ENCODE measurements at places on chromosomes 4 and X. TPM values are rescaled to one million over a fixed set of nuclear protein-coding genes. Genes with fewer than 3 reads are reported as not detected.

DNA sequence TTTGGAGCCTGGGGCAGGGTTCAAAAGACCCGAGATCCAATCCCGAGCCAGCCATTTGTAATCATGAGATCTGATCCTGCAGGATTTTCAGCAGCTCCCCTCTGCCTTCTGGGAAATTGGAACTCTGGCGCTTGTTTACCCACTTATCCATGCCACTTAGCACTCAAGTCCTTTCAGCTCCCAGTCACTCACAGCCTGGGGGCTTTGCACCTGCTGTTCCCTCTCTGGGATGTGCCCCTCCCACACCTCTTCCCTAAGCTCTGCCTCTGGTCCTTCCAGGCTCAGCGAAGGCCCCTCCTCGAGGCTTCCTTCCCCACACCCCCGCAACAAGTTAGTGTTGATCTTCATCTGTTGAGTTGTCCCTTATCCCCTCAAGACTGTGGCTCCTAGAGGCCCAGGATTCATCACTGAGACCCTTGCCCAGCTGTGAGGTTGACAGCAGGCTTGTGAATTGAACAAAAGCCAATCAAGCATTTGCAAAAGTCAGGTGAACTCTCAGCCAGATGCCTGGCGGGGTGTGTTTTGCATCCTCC lies 99.1 kb upstream of the AFAP1 start:
- H3K27ac ChIP-seq: no peak overlapping the region
- no peaks in the 10 kb centered on the region for H3K36me3 ChIP-seq
- H3K4me1 ChIP-seq: no peaks in the 10 kb centered on the region
- no peaks in the 10 kb centered on the region for H3K27me3 ChIP-seq
- H3K4me3 ChIP-seq: no peak overlapping the region

DNA sequence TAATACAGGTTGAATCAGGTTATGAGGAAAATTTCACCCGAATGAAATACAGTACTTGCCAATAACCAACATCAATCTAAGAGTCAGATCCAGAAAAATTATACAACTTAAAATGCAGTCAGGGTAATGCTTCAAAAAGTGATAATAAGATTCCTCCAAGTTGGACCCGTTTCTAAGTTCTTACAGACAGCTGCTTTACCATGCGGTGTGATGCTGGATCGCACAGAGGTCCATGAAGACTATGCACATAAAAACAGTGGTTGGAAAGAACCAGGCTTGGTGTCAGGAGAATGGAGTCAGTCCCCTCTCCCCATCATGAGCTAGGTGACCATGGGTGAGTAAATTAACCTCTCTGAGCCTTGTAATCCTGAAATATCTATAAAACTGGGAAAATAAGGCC lies 261.3 kb downstream of the QDPR start:
- no peak overlapping the region for H3K4me3 ChIP-seq
- no peaks in the 10 kb centered on the region for H3K27me3 ChIP-seq
- H3K27ac ChIP-seq: no peak overlapping the region
- H3K4me1 ChIP-seq: no peaks in the 10 kb centered on the region
- no peak for DNase-seq
- no peaks in the 10 kb centered on the region for H3K36me3 ChIP-seq

The ASMT gene
- total RNA-seq: not detected

DNA sequence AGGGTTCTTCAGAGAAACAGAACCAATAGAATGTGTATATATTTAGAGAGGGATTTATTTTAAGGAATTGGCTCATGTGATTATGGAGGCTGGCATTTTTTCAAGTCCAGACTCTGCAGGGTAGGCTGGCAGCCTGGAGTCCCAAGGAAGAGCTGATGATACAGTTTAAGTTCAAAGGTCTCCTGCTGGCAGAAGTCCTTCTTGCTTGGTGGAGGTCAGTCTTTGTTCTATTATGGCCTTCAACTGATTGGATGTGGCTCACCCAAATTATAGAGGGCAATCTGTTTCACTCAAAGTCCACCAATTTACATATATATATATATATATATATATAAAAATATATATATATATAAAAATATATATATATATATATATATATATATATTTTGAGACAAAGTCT lies 52.1 kb upstream of the HSD17B10 start:
- H3K4me1 ChIP-seq: peaks cover 4% of the 10 kb centered on the region
- no peak overlapping the region for H3K27ac ChIP-seq
- no peak for DNase-seq
- no peaks in the 10 kb centered on the region for H3K27me3 ChIP-seq

DNA sequence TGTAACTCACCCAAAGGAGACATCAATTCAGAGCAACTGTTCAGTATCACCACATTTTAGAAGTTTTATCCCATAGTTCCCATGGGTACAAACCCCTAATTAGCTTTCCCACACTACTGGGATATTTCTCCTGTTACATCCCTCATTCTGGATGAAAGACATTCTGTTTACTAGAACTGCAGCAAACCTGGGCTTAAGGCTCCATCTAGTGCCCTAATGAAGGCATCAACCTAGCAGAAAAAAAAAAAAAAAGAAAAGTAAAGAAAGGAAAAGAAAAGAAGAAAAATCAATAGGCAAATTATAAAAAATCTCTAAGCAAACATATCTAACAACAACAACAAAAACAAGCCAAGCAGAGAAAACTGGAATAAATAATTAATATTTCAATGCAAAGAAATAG lies 133.7 kb upstream of the CPXCR1 start:
- H3K4me1 ChIP-seq: no peaks in the 10 kb centered on the region
- no peaks in the 10 kb centered on the region for H3K36me3 ChIP-seq
- H3K27me3 ChIP-seq: no peaks in the 10 kb centered on the region
- H3K4me3 ChIP-seq: no peak overlapping the region
- DNase-seq: no peak

DNA sequence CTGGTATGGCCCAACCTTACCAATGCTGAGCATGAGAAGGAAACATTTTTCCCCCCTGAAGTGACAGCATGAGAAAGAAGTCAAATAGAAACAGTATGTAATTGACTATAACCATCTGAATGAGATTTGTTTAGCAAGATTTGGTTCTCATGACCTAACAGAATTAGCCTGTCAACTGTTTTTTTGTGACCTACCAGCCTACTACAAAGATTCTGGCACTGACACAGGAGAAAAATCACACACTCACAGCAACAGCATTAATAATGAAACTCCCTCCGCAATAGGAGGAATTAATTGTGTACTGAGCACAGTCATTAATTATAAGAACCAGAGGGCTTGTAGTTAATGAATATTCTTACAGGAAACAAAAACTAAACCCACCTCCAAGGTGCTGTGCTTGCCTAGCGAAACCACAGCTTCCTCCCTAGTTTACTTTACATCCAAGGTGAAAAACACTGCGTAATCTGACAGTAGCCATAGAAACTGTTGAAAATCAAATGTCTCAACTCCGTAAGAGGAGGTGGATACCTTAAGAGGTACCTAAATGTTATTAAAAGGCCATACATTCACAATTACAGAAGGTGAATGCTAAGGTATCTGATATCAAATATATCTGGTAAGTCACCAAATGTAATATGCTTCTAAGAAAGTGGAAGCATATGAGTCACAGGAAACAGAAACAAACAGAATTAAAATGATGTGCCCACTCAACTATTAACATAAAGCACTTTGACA lies 34.9 kb downstream of the MMRN1 start:
- H3K27ac ChIP-seq: no peak overlapping the region
- no peak for DNase-seq
- H3K4me1 ChIP-seq: no peaks in the 10 kb centered on the region

- no peak for DNase-seq
- H3K4me1 ChIP-seq: no peaks in the 10 kb centered on the region
- no peaks in the 10 kb centered on the region for H3K36me3 ChIP-seq
- H3K27ac ChIP-seq: no peak overlapping the region
- no peak overlapping the region for H3K4me3 ChIP-seq
These were observed 18.7 kb upstream of the GLRB start for GRCh38 chr4:157057218-157057617.

The LNX1 gene
- 46.6 TPM for total RNA-seq

GRCh38 chrX:101347859-101348451 lies 587 bp downstream of the TIMM8A start:
- peaks cover 8% of the 10 kb centered on the region for H3K4me1 ChIP-seq
- H3K4me3 ChIP-seq: peak overlapping the region; percentile 59
- peak overlapping the region; percentile 86 for H3K27ac ChIP-seq
- no peaks in the 10 kb centered on the region for H3K27me3 ChIP-seq
- no peaks in the 10 kb centered on the region for H3K36me3 ChIP-seq

GRCh38 chr4:76251441-76252270 lies at the start of gene FAM47E:
FAM47E (plus strand) TSS chr4:76251721; CDS start chr4:76251747, 26 bp downstream.
- peaks cover 22% of the 10 kb centered on the region for H3K27me3 ChIP-seq
- no peak within 1 kb of the TSS for H3K27ac ChIP-seq
- H3K4me1 ChIP-seq: peaks cover 16% of the 10 kb centered on the region
- peak; percentile 83 for DNase-seq
- H3K4me3 ChIP-seq: peak within 1 kb of the TSS; percentile 76

The CCNG2 gene
- total RNA-seq: 47.6 TPM

DNA sequence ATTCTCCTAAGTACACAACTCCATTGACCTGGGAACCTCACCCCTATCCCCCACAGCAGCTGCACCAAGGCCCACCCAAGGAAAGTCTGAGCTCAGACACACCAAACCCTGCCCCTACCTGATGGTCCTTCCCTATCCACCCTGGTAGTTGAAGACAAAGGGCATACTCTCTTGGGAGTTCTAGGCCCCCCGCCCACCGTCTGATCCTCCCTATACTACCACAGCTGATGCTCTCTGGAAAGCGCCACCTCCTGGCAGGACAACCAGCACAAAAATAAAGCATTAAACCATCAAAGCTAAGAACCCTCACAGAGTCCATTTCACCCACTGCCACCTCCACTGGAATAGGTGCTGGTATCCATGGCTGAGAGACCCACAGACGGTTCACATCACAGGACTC lies 83.6 kb downstream of the ANAPC10 start:
- H3K4me3 ChIP-seq: no peak overlapping the region
- no peak for DNase-seq
- H3K27ac ChIP-seq: no peak overlapping the region
- no peaks in the 10 kb centered on the region for H3K36me3 ChIP-seq

DNA sequence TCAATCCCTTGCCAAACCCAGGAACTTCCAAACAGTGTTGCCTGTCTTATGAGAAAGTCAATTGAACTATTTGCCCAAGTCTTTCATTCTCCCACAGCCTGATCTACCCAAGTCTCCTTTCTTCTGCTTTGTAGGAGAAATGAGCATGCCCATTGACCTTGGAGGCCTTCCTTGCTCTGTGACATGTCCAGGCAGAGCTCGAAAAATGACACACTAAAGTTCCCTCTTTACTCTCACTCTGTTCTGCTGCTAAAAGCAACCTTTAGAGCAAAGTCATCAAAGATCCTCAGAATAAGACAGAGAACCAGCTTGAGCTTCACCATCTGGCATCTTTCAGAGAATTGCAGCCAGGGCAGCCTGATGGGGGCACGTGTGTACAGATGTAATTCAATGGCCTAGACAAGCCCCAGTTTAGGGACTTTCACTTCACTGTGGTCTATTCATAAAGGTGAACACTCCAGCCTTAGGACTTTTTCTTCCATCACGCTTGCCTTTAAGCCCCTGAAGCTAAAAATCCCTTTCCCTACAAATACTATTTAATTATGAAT lies 136.4 kb downstream of the AMELX start:
- H3K36me3 ChIP-seq: no peaks in the 10 kb centered on the region
- no peak for DNase-seq
- H3K4me1 ChIP-seq: no peaks in the 10 kb centered on the region

- no peak overlapping the region for H3K27ac ChIP-seq
- H3K4me3 ChIP-seq: no peak overlapping the region
- no peak for DNase-seq
- peaks cover 3% of the 10 kb centered on the region for H3K4me1 ChIP-seq
- H3K27me3 ChIP-seq: no peaks in the 10 kb centered on the region
These were observed 106.4 kb upstream of the RPS6KA3 start for GRCh38 chrX:20373063-20373462.

GRCh38 chrX:34656467-34656841 lies 631 bp downstream of the TMEM47 start:
- DNase-seq: peak; percentile 59
- H3K27me3 ChIP-seq: no peaks in the 10 kb centered on the region
- H3K4me1 ChIP-seq: no peaks in the 10 kb centered on the region
- H3K4me3 ChIP-seq: peak overlapping the region; percentile 66

GRCh38 chrX:70168238-70169188 lies 8.8 kb upstream of the DGAT2L6 start:
- H3K27me3 ChIP-seq: no peaks in the 10 kb centered on the region
- no peak overlapping the region for H3K27ac ChIP-seq
- peaks cover 3% of the 10 kb centered on the region for H3K36me3 ChIP-seq
- no peak overlapping the region for H3K4me3 ChIP-seq

The H2BW2 gene
- total RNA-seq: not detected

The ANK2 gene
- total RNA-seq: 8.1 TPM

DNA sequence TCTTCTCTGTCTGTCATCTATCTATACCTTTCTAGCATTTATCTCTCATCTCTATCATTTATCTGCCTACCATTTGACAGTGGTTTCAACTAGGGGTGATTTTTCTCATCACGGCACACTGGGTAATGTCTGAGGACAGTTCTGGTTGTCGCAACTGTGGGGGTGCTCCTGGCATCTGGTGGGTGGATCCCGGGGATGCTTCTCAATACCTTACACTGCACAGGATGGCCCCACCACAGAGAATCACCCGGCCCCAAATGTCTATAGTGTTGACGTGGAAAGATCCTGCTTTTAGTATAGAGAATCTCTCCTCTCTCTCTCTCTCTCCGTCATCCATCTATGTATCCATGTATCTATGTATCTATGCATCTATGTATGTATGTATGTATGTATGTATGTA lies 7.2 kb downstream of the P2RY8 start:
- no peaks in the 10 kb centered on the region for H3K4me1 ChIP-seq
- no peak overlapping the region for H3K27ac ChIP-seq
- no peaks in the 10 kb centered on the region for H3K27me3 ChIP-seq
- DNase-seq: peak; percentile 6

- no peak overlapping the region for H3K27ac ChIP-seq
- no peaks in the 10 kb centered on the region for H3K27me3 ChIP-seq
- no peaks in the 10 kb centered on the region for H3K4me1 ChIP-seq
These were observed 29.8 kb downstream of the UGT2B7 start for GRCh38 chr4:69126024-69126423.

The TLR2 gene
- total RNA-seq: 8.4 TPM

The IL2RG gene
- 5.7 TPM for total RNA-seq

DNA sequence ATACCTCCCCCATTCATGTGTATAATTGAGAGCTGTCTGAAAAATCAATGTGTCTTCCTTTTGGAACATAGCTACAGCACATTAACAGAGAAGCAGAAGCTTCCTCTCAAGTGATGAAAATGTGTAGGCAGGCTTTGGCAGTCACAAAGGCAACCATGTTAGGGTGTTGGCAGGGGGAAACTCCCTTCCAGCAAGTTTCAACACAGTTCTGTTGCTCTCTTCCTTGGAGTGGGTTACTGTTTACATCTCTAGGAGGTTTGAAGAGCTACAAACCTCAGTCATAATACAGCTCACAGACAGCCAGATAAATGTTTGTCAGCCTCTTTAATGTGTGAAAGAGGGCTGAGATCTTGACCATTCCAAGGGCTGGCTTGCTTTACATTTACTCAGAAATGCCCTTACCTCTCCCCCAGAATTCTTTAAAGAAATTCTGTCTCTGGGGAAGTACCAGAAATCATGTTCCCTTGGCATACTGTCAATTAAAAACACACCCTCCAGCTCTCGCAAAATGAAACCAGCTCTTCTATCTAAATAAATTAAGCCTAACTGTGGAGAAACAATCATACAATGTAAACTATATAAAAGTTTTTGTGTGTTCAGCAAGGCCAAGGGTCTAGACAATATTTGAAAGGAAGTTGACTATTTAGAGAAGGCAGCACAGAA lies 18.9 kb downstream of the ZBTB33 start:
- DNase-seq: no peak
- peak overlapping the region; percentile 72 for H3K27ac ChIP-seq
- H3K27me3 ChIP-seq: no peaks in the 10 kb centered on the region
- H3K4me1 ChIP-seq: peaks cover 9% of the 10 kb centered on the region
- H3K36me3 ChIP-seq: no peaks in the 10 kb centered on the region

Measured in suprapubic skin (tissue), 4 donors.